Right forelimb (tissue), 1 donor: ENCODE measurements at places on chromosomes 2 and 18.

DNA sequence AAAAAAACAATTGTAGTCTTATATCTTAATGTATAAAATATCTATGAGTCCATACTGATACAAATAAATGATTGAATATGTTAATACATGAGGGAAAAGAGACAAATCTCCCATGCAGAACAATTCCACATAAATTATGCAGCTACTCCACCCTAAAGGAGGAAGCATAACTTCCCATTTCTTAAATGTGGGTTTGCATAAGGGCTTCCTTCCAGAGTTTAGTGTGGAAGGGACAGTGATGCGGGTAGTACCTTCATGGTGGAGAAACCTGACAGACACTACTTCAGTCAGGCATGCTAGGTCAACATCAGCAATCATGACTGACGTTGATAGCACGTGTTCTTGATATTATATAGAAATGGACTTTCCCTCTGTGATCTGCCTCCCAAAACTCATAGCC lies 146.9 kb upstream of the STON1 start:
- no peak for DNase-seq

DNA sequence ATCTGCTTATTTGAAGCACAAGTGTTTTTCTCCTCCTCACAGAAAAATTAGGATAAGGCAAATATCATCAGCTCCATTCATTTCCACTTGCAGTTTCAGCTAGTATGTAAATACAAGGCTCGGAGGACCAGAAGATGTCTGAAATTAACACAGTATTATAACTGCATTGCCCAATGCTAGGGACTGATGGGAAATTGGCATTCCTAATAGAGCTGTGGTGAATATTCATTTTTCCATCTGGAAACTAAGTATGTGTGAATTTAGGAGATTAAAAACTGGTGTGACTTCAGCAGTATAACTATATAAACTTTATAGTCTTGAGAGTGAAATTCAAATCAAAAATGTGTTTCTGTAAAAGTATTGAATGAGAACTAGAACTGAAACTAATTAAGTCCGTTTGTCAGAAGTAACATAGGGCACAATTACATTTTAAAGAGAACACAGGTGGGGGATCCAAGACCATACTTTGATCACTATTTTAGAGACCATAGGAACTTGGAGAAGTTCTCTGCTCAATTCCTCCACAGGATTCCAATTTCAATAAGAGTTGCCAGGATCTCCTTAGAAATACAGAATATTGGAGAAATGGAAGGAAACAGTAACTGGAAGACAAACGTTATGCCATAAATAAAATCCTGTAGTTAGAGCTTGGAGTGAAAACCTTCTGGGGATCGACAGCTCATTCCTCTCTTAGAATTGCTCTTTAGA lies 12.1 kb upstream of the ITGA6 start:
- DNase-seq, result no peak

DNA sequence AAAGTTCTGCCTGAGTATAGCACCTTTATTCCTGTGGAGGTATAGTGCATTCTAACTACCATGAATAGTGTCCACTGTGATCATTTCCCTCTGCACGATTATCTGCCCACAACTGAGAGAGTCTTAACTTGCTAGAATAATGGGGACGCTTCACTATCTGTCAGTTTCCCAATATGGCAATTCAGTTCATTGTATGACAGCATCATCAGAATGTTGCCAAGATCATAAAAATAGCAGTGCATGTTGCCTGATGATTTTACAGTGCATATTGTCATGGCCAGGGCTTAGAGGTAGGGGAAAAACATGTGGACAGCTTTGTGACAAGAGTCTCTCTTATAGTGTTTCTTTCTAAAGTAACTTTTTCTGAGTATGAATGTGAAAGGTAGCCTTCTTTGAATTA lies 6.1 kb downstream of the RASGRP3 start:
- DNase-seq, result no peak

GRCh38 chr2:128377071-128377910 lies 58.6 kb upstream of the HS6ST1 start:
- DNase-seq, result peak; percentile 40

- no peak for DNase-seq
Measured at GRCh38 chr2:43052204-43052943, 174.0 kb downstream of the ZFP36L2 start.
